Omental fat pad (tissue), 4 donors: ENCODE measurements at places on chromosomes 4 and X.

GRCh38 chr4:7700665-7701064 lies 239.0 kb downstream of the AFAP1 start:
- no peak for DNase-seq

- DNase-seq = no peak
Measured at GRCh38 chrX:10538831-10539230, 81.6 kb downstream of the MID1 start.

DNA sequence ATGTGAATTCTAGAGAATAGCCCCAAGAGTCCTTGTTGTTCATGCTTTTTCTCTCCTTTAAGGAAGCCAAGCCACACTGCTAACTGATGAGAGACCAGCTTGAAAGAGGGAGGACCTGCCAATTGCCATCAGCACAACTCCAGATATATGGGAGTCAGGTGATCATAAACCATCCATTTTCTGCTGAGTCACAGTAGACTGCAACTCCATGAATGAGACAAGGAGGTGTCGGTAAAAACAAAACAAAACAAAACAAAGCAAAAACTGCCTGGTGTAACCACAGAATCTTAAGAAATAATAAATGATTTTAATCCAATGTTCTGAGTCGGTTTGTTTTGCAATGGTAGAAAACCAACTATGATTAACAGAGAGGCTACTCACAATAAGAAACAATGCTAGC lies 837.3 kb downstream of the PCDH7 start:
- DNase-seq = no peak

DNA sequence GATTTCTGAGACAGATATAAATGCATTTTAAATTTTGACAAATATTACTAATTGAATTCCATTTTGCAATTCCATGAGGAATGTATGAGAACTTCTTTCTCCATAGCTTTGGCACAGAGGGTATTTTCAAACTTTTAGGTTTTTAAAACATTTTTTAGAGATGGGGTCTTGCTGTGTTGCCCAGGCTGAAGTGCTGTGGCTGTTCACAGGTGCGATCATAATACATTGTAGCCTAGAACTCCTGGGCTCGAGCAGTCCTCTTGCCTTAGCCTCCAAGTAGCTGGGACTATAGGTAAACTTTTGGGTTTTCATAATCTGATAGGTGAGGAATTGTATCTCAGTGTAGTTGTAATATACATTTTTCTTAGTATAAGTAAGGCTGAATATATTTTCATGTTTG lies 53.4 kb downstream of the ANXA3 start:
- no peak for DNase-seq

DNA sequence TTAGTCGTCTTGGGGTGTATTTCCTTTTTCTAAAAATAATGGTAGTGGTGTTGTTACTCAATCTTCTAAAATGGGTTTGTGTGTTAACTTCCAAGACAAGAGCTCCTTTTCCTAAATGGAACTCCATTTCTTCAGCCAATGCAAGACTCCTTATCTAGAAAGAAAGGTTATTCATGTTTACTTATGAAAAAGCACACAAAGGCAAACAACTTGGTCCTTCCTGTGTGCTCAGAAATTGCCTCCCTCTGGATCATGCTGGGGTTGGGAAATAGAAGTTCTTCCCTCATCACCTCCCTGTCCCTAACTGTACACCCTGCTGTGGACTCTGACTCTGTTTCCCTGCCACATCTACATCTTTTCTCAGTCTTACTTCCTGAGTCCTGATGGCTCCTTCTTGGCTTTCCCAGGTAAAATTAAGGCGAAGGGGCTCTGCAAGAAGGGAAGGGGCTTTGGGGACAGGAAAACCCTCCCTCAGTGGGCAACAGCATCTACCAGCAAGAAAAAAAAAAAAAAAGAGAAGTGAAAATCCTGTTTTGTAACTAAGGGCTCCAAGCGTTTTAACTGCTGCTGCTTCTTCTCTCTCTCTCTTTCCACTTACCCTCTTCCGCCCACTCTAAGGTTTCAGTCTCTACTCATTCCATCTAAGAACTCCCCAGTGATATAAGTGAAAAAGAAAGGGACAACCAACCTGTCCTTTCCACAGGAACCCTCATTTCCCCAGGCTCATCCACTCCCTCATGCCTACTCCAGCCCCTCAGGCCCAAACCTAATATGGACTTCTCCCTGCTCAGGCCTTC lies 19.8 kb upstream of the TASL start:
- no peak for DNase-seq

DNA sequence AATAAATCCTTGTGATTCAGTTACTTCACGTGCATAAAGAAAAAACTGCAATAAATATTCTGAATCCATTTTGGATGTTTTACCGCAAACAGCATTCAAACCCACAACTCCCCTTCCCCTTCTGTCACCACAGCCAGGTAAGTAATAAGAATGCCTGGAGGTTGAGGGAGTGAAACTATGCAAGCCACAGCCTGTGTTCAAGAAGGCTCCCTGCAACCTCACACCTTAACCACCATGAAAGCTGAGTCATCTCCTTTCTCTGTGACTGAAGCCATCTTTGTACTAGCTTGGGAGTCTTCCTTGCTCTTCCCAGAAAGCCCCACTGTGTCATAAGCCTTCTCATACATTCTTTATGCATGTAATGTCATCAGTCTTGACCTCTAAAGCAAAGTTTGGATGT lies 297.0 kb upstream of the PUDP start:
- DNase-seq = no peak

- DNase-seq = no peak
Measured at GRCh38 chr4:95409750-95410149, 139.0 kb downstream of the UNC5C start.

DNA sequence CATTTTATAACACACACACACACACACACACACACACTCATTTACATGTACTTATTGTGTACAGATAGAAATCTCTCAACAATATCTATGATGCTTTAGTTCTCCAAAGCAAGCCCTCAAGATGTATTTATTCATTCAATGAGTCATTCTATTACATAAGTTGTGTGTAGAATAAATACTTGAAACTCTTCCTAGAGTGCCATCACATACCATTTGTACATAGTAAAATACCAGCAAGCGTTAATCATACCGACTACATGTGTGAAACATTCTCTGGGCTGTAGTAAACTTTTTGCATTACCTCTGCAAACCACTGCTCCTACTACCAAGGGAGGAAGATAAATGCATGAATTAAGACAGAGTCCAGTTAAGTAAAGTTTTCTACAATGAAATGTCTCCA lies 70.9 kb downstream of the EPHA5 start:
- DNase-seq = no peak

DNA sequence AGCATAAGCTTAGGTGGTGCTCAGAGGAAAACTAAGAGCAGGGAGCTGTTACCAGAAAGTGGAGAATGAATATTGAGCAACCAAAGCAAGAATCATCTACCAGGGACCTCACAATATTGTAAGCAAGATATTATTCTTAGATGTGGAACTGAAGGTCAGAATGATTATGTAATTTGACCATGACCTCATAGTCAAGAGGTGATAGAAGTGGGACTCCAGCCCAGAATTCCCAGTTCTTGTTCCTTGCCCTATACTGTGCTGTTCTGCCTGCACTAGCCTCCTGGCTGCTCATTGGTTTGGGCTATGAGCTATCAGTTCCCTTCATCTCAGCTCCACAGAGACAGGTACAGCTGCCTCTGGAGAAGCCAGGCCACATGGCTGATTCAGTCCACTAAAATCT lies 229.4 kb downstream of the LDB2 start:
- DNase-seq = no peak

DNA sequence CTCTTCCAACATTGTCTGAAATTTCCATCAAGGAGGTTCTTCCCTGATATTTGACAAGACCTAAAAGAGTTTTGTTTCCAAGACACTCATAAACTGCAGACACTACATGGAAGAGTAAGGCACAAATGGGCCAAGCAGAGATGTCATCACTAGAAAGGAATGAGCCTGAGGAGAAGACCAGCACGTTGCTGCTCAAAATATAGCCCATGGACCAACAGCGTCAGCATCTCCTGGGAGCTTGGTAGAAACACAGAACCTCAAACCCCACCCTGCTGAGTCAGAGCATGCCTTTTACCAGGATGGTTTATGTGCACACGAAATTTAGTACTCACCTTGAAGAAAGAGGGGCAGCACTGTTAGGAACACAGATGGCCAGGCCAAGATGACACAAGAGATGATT lies 128.7 kb upstream of the MID1 start:
- no peak for DNase-seq

DNA sequence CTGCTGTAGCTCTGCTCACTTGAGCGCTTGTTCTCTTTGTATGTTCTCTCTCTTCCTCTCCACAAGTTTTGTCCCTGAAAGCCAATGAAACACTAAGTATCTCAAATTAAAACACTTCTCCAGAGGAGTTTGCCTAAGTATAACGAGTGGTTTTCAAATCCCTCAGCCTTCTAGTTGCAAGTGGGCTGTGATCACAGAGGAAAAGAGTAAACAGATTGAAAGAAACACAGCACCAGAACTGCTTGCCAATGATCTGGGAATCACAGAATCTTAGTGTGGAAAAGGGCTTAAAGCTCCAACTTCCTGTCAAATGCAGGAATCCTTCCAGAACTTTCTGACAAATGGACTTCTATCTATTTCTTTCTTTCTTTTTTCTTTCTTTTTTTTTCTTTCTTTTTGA lies 4.8 kb upstream of the PRSS12 start:
- DNase-seq = no peak

DNA sequence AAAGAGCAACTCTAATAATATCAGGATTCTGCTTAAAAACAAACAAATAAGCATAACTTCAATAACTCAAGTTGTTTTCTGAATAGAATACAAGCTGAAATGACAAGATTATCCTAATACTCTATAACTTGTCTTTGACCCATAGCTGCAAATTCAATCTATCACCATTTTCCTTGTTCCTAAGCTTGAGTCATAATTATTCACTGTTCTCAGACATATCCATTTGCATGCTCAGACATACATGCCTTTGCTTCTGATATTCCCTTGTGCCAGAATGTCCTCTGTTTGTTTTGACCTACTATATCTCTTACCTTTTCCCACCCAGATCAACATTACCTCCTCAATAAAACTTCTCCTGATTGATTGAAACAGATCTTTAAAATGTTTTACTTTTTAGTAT lies 109.7 kb downstream of the SNCA start:
- no peak for DNase-seq

GRCh38 chr4:143140696-143141095 lies 44.0 kb upstream of the USP38 start:
- DNase-seq = no peak

DNA sequence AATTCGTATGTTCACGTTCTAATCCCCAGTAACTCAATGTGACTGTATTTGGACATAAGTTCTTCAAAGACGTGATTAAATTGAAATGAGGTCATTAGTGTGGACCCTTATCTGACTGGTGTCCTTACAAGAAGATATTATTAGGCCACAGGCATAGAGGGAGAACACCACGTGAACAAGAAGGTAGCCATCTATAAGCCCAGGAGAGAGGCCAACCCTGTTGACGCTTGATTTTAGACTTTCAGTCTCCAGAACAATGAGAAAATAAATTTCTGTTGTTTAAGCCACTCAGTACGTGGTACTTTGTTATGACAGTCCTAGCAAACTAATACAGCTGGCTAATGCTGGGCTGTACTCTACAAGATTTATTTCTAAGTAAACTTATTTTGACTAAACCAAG lies 1.5 kb upstream of the EIF1AX start:
- DNase-seq = no peak

DNA sequence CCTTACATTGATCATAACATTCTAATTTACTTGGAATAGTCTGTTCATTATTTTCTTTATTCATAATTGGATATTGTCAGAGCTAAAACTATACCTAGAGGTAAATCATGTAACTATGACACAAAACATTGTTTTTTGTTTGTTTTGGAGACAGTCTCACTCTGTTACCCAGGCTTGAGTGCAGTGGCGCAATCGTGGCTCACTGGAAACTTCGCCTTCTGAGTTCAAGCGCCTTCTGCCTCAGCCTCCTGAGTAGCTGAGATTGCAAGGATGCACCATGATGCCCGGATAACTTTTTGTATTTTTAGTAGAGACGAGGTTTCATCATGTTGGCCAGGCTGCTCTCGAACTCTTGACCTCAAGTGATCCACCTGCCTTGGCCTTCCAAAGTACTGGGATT lies 265.2 kb downstream of the FBXO8 start:
- DNase-seq = no peak

- no peak for DNase-seq
Measured at GRCh38 chr4:169079942-169080827, 70.1 kb upstream of the CBR4 start.

- no peak for DNase-seq
Measured at GRCh38 chrX:24169211-24169610, 19.7 kb downstream of the ZFX start.

DNA sequence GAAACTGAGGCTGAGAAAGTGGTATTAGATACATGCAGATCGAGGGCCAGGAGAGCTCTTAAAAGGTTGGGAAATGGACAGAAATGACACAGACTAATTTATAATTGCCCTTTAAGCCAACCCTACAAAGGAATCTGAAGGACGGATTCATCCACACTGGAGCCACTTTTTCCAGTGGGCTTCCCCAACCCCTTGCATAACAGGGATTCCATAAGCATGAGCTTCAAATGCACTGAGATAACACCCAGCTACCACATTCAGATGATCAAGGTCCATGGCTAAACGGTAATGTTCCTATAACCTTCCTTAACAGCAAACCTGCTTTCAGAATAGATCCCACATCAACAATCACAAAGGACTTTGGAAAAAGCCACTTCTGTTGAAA lies 34.2 kb downstream of the PLAC1 start:
- no peak for DNase-seq
